ENCODE measurements at places on chromosomes 5 and 9. TPM values are rescaled to one million over a fixed set of nuclear protein-coding genes. Genes with fewer than 3 reads are reported as not detected.

GRCh38 chr5:5364932-5365331 lies 57.5 kb upstream of the ICE1 start:
- DNase-seq: no peak

DNA sequence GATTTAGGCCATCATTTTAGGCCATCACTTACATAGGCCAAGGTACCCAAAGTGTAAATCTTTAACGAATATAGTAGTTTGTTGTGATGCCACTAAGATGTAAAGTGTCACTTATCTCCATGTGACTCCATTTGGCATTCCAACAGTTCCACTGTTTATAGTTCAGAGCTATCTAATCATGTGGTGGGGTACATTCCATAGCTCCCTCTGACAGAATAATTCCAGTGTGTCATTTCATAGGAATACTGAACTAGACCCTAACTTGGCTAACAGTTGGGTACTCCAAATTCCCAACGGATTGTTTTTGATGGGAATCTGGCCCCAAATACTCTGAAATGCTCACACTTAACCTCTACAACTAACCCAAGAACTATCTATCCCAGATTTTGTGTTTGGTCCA lies 76.7 kb upstream of the FST start:
- no peak for DNase-seq

GRCh38 chr9:103702572-103702971 lies 391.5 kb upstream of the SMC2 start:
- no peak for DNase-seq

DNA sequence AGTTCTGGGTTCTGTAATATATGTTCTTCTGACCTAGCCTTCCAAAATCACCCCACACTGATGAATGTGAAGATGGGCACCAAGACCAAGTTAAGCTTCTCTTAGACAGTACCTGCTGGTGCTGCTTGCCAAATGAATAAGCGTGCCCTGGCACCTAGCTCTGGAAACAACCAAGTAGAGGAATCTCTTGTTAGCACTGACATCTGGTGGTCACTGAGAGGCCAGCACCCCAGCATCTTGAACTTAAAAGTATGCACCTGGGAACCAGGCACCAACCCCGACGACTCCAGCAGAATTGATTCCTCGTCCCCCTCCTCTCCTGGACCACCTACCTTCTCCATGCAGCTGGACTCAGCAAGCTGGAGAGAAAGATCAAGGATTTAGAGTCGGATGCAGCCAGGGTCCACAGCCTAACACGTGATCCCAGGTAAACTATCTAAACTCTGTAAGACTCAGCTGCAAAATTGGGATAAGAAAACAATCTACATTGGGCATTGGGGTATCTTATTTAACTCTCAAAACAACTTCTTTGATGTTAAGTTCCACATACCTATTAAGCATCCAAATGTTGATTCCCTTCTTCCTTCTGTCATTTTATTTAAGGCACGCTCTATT lies 89.8 kb downstream of the SLC1A3 start:
- no peak for DNase-seq

GPRIN1 gene
- 0.60 TPM for total RNA-seq

GRCh38 chr9:125467116-125467740 lies 205.6 kb downstream of the GAPVD1 start:
- no peak for DNase-seq

DNA sequence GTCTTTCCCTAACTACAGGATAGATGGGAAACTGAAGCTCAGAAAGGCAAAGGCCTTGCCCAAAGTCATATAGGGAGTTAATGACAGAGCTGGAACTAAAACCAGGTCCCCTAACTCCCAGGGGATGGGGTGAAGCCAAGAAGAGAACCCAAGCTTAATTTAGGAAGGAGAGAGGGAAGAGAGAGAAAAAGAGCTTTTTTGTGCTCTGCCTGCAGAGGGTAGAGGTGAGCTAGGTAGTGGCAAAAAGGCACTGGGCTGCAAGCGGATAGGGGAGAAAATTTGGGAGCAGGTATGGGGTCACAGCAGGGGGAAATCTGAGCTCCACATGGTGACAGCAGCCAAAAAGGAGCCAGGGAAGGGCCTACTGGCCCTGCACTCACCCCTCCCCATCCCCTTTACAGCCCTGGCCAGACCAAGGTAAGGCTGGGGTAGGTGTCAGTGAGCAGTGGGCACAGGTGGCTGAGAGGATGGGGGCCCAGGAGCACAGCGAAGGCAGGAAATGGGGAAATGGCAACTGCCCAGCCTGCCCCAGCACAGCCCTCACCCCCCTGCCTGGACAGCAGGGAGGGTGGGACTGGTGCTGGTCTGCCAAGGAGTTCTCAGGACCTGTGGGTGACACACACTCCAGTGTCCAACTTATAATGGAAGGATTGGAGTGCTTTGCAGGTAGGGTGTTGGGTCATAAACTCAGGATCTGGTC lies 3.3 kb downstream of the ENHO start:
- DNase-seq: no peak

SPATA31D4 gene
- not detected for total RNA-seq

EDIL3 gene
- total RNA-seq: not detected

GRCh38 chr5:44875661-44876605 lies 67.2 kb downstream of the MRPS30 start:
- no peak for DNase-seq

DMRTA1 gene
- 0.21 TPM for total RNA-seq

GRCh38 chr9:99261923-99262322 lies 39.8 kb downstream of the SEC61B start:
- no peak for DNase-seq

DNA sequence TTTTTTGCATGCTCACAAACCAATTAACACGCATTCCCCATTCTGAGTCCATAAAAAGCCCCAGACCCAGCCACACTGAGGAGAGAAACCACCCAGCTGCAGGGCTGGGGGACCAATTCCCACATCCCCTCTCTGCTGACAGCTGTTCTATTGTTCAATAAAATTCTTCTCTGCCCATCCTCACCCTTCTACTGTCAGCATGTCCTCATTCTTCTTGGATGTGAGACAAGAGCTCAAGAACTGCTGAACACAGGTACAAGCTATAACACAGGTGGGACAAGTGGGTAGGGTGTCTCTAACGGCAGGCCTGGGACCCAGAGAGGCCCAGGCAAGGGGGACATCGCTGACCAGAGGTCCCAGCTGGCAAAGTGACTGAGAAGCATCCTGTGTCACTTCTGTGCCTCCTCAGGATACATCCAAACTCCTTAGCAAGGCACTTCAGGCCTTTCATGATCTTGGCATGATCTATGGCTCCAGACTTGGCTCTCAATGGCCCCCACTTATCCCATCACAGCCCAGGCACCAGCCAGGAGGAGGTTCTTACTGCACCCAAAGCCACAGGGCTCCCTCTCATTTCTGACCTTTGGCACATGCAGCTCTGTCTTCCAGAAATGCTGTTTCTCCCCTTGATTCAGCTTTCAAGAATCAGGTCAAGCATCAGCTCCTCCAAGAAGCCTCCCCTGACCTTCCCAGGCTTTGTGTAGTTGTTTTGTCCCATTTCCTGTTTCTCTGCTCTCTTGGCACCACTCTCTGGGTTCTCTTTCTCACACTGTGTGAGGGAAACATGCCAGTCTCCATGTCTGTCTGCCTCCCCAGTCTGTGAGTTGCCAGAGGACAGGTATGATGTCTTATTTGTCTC lies 7.3 kb upstream of the ALDH1B1 start:
- DNase-seq: no peak

- no peak for DNase-seq
Measured at GRCh38 chr9:88732128-88732527, 197.2 kb downstream of the NXNL2 start.

- no peak for DNase-seq
Measured at GRCh38 chr9:21611891-21612290, 129.8 kb upstream of the IFNE start.

DNA sequence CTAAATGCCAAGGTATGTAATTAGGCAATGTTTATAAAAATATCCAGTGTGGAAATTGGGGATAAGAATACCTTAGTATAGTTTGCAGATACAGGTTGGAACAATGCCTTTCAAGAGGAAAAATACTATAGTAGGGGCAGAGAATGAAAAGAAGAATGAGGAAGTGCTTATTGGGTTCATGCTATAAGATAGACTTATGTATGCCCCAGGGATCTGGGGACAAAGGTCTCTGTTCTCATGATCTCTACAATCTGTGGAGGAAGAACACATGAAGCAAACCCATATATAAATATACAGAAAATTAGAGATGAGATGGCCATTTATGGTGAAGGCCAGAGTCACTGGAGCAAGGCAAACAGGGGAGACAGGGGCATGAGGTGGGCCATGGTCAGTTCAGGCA lies 106.5 kb upstream of the DAB2 start:
- no peak for DNase-seq

NPR3 gene
- 0.50 TPM for total RNA-seq

DNA sequence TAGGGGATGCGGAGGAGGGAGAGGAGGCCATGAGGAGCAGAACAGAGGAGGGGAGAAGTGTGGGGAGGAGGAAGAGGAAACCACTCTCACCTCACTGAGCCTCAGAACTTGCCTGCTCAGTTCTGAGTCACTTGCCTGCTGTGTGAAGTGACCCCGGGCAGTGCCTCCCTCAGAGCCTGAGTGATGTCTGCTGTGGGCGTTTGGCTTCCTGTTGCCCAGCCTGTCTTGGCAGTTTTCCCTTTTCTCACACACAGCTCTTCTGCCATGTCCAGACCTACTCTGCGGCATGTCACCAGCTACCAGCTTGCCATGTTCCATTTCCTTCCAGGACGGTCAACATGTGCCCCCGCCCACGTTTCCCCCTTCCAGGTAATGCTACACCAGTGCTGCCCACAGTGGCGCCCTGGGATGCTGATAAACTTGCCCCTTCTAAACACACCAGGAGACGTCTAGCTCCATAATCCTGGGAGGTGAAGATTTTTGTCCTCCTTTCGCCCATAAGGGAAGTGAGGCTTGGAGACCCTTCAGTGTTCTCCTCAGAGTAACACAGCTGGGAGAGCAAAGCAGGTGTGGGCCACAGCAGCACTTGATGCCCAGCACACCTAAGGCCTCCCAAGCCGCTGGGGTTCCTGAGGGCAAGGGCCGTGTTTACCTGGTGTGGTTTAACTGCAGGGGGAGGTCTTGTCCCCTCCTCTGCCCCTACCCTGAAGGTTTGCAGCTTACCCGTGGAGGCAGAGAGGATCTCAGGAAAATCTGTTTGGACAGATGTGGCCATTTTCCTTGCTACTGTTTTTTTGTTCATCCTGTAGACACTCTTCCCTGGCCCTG lies 63.8 kb upstream of the RNF130 start:
- no peak for DNase-seq

DNA sequence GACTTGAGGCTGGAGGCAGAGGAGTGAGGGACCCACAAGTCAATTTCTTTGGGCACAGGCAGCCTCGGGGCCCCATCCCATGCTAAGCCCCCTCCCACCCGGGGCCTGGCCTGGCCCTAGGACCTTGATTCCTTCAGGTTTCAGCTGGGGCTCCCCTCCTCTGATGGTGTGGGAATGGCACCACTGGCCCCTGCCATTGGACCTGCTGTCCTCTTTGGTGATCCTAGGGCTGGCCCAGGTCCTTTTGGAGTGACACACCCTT lies 10.5 kb downstream of the ERGIC1 start:
- DNase-seq: no peak

SLCO6A1 gene
- total RNA-seq: not detected

GRCh38 chr9:86772635-86772993 lies 174.7 kb downstream of the GAS1 start:
- DNase-seq: no peak

PCDHB14 gene
- total RNA-seq: not detected

GRCh38 chr5:36089989-36090388 lies 23.3 kb upstream of the UGT3A2 start:
- no peak for DNase-seq

- DNase-seq: no peak
Measured at GRCh38 chr5:72141440-72142355, 34.4 kb downstream of the MAP1B start.

GRCh38 chr5:74953937-74954720 lies 87.9 kb upstream of the FAM169A start:
- DNase-seq: no peak

GRCh38 chr5:116613445-116613844 lies 38.8 kb upstream of the SEMA6A start:
- DNase-seq: no peak

- no peak for DNase-seq
Measured at GRCh38 chr5:159655757-159656409, 260.4 kb upstream of the ADRA1B start.
